ENCODE measurements at places on chromosomes 5 and 9.

DNA sequence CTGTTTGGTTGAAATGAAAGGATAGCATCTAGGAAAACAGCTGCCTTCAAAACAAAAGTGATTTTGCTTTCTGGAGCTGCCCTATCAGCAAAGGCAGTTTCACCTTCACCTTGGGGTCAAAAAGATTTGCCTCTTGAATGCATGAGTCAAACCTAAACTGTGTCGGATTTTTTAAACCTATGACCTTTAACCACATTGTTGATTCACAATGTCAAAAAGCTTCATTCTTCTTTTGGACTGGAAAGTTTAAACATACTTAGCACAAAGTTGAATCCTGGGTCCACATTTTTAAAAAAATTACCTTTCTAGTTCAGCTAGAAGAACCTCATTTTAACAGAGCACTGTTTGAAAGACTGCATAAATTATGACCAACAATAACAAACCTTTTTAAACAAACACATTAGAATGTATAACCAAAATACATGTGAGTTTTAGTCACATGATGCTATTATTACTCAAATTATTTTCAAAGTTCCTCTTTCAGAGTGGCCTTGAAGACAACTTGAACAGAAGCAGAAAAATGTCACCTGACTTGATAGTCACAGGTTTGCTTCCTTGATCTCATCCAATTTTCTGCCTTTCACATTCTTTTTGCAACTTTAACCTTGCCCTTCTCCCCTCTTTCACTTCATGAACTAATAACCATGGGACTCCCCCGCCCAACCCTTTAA, 109.7 kb upstream of the LHFPL2 start:
- DNase-seq: peak; percentile 92

- no peak for DNase-seq
These were observed 40.0 kb upstream of the CDC42SE2 start for GRCh38 chr5:131223751-131224386.

DNA sequence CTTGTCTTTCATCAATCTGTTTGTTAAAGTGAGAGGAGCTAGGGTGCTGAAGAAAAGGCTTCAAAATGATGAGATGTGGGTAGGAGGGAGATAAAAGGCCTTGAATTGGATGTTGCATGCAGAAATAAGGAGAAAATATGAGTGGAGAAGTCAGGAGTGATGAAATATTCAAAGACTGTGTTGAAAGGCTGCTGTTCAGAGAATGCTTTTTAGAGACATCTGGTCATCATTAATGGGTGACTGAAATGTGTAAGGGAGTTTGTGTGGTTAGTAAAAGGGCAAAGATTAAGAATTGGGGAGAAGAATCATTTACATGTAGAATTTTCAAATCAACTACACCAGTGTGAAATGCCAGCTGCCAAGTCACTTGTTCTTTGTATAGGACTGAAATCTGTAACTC, 383.9 kb downstream of the MAT2B start:
- peak; percentile 91 for DNase-seq

GRCh38 chr5:150413176-150413901, 629 bp upstream of the CD74 start:
- no peak for DNase-seq

DNA sequence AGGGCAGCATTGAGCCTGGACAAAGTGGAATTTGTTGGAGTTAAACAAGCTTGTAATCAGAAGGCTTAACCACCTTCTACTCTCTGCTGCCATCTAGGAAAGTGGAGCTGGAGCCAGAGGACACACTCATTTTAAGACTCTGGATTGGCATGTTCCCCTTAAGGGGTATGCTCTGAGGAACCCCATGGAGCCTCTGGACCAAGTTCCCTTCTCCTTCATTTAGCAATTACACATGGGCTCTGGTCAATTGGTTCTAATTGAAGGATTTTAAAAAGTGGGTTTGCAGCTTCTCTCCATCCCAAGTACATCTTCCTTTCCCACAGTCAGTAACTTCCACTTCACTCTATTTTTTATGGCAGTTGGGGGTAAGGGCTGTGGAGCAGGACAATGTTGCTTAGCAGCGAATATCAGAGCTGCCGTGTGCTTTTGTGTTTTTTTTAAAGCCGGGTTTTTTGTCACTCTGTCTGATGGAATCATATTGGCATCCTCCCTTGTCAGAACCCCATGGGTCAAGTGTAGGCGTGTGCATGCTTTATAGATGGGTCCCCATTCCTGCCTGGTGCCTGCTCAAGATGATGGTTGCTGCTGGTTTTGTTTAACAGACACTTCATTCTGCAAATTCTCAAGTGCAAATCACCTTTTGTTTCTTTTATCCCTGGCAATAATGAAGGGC, 330.7 kb upstream of the ADAMTSL1 start:
- no peak for DNase-seq

DNA sequence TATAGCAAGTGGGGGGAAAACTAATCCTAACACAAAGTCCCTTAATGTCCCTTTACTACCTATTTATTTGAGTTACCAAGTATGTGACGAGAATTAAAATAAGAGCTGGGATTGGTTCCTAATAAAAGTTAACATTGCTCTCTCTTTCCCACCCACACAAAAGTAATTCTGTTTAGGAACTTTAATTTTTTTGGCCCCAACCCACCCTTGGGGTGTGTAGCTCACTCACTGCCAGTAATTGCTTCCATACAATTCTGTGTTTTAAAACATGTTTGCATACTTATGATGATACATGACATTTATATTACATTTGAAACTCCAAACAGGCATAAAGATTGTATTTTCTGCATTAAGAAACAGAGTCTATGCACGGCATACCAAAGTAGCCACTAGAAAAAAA, 106.5 kb downstream of the BNC2 start:
- no peak for DNase-seq

- peak; percentile 95 for DNase-seq
These were observed 64.3 kb upstream of the MYO10 start for GRCh38 chr5:17000291-17000939.

- no peak for DNase-seq
These were observed 731.4 kb upstream of the RIOK2 start for GRCh38 chr5:97914483-97914882.

DNA sequence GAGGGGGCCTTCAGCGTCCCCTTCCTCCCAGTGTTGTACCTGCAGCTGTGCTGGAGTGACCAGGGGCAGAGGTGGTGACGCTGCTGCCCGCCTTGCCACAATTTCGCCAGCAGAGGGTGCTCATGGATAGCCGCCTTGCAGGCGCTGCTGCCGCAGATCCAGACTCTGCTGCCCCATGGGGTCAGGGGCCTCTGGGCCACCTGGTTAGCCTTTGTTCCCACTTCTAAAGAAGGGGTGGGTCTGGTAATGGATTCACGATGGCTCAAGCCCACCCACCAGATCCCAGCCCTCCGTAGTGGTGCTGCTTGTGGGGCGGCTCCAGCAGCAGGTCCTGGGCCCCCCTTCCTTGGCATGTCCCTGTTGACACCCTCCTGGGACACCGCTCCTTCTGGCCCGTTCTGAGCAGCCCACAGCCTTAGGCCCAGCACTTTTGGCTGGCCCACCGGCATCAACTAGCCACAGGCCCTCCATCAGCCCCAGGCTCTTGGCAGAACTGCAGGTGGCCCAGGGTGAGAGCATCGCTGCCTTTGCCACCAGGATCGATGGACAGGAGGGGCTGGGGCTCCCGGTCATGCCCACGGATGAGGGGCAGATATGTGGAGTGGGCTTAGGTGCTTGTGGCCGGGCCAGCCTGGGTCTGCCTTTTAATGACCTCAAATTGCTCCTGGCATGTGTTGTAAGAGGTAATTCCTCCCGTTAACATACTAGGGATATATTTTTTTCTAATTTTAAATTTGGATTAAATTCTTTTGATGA, 57.2 kb downstream of the COL5A1 start:
- DNase-seq: peak; percentile 46

GRCh38 chr5:33527696-33528095, 86.9 kb downstream of the TARS1 start:
- no peak for DNase-seq

GRCh38 chr5:56913766-56914165, 4.4 kb downstream of the SETD9 start:
- DNase-seq: no peak

DNA sequence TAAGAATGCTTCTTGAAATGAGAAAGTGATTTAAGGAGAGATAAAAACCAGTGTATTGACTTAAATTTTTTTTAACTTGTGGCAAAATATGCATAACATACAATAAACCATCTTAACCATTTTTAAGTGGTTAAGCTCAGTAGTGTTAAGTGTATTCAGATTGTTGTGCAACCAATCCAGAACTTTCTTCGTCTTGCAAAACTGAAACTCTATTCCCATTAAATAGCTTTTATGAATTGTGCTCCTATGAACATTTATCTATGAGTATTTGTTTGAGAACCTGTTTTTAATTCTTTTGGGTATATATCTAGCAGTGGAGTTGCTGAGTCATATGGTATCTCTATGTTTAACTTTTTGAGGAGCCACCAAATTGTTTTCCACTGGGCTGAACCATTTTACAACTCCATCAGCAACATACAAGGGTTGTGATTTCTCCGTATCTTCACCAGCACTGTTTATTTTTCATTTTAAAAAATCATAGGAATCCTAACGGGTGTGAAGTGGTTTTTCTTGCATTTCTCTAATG, 76.6 kb upstream of the ACTBL2 start:
- DNase-seq: no peak

- no peak for DNase-seq
These were observed 194.8 kb upstream of the IL12B start for GRCh38 chr5:159525117-159525516.

DNA sequence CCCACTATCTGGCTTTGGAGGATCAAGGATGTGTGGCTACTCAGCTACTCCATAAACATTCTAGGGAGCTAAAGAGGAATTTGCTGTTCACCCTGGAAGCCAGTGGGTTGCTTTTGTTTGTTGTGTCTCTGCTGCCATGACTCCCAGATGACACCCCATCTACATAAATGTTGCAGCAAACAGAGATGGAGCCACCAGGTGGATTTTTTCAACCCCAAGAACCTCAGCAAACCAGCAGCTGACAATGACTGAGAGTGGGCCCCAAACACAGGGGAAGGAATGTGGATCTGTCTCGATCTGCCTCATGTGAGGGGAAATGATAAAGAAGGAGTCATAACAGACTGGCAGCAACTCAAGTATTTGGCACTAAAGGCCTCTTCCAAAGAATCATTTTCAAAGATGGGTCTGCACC, 132.7 kb upstream of the TNC start:
- DNase-seq: peak; percentile 86

All from amniotic epithelial cell (primary cell).